Stimulated activated CD4-positive, alpha-beta T cell treated with anti-CD3 and anti-CD28 coated beads, Interleukin-2, amount 100 ng/mL, for 48 hours (primary cell): ENCODE measurements at places on chromosomes 11 and 22.

- DNase-seq: no peak
Measured at GRCh38 chr11:130849215-130849568, 67.1 kb downstream of the SNX19 start.

- DNase-seq: no peak
Measured at GRCh38 chr22:49717322-49717919, 110.3 kb downstream of the BRD1 start.

DNA sequence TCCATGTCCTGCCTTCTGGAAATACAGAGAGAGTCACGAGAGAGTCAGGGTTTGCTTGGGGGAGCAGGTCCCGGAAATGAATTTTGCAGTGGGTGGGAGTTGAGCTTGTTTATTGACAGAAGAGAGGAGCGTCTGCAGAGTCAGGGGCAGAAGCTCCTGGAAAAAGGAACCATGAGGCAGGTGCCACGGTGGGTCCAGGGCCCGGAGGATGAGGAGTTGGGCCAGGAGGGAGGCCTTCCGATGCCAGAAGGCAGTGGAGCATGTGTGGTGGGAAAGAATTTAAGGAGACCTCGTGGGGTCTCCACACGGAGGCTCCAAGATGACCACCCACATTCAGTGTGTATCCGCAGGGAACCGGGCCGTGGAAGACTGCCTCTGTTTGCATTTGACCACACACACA, 461.2 kb downstream of the BRD1 start:
- DNase-seq: no peak

DNA sequence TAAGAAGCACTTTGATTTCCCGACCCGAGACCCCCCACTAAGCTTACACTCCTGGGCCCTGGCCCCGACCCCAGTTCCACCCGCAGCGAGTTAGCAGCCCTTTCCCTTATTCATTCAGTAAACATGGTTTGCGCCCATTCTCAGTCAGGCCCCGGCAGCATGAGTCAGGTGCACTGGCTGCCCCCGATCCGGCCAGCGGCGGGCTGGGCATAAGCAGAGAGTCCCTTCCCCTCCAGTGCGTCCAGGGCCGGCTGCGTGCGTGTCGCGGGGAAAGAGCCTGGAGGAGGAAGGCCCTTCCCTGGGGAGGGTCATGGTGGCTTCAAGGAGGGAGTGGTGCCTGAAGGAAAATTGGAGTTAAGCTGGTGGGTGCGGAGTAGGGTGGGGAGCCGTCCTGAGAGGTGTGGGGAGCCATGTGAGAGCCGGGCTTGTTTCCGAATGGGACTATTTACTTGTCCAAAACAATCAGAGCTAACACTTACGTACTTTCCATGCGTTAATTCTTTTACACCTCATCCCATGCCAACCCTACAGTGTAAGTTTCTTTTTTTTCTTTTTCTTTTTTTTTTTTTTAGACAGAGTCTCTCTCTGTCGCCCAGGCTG, 657 bp downstream of the IGHMBP2 start:
- peak; percentile 5 for DNase-seq

DNA sequence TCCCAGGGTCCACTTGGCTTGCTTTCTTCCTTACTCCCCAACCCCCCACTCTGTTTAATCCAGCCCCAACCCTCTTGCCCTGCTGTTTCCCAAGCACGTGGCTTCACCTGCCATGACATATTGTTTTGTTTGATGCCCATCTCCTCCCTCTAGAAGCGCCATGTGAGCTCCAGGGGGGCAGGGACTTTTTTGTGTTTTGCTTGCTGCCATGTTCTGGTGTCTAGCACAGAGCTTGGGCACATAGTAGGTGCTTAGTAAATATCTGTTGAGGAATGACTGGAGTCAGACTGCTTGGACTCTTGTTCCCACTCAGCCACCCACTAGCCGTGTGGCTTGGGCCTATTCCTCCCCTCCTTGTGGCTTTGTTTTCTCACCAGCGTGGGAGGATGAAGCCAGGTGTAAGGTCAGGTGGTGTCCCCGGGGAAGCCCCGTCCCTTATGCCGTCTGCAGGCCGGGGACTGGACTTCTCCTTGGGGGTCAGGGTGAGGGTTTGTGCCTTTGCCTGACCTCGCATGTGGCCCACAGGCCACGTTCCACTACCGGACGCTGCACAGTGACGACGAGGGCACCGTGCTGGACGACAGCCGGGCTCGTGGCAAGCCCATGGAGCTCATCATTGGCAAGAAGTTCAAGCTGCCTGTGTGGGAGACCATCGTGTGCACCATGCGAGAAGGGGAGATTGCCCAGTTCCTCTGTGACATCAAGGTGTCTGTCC, 3.8 kb downstream of the AIP start:
- peak; percentile 45 for DNase-seq

- DNase-seq: no peak
Measured at GRCh38 chr22:29748248-29748893, 18.4 kb downstream of the ZMAT5 start.

DNA sequence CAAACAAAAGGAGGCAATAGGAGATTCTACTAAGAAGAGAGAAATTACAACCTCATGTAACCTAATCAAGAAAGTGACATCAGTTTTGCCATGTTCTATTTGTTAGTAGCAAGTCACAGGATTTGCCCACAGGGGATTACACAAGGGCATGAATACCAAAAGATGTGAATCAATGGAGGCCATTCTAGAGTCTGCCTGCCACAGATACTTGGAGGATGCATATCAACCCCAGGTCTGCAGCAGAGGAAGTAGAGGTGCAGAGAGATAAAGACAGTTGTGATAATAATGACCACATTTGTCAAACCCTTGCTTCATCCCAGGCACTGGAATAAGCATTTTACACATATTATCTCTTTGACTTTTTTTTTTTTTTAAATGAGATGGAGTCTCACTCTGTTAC, 2.4 kb upstream of the ASCC2 start:
- DNase-seq: no peak

DNA sequence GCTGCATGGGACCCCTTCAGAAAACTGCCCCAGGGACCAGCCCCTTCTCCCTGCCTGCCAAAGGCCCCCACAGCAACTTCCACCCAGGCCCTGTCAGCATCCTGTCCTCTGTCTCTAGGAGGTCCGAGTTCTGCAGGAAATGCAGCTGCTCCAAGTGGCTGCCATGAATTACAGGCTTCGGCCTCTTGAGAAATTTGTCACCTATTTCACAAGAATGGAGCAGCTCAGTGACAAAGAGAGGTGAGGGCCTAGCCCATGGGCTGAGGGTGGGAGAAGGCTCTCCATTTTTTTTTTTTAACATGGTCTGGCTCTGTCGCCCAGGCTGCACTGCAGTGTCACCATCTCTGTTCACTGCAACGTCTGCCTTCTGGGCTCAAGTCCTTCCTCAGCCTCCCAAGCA, 7.3 kb downstream of the RGL4 start:
- DNase-seq: no peak

- DNase-seq: no peak
Measured at GRCh38 chr11:60459345-60459744, 3.7 kb downstream of the MS4A1 start.

GRCh38 chr22:45876136-45877035, 100.6 kb downstream of the WNT7B start:
- no peak for DNase-seq

DNA sequence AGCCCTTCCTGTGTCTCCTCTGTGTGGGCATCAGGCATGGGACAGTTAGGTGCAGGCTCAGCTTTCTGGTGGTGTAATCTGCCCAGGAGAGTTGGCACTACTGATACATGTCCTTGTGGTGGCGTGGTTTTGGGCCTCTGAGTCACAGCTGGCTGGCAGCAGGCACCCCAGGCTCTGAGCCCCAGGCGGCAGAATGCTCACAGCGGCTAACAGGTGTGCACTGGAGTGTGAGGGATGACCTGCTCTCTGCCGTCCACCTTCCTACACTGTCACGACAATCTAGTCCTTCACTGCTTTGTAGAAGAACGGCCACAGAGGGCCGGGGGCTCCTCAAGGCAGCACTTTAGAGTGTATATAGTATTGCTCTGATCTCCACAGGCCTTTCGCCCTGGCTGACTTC, 100.3 kb upstream of the PITPNB start:
- no peak for DNase-seq

GRCh38 chr11:111913031-111913861, 712 bp downstream of the HSPB2 start:
- DNase-seq: no peak

DNA sequence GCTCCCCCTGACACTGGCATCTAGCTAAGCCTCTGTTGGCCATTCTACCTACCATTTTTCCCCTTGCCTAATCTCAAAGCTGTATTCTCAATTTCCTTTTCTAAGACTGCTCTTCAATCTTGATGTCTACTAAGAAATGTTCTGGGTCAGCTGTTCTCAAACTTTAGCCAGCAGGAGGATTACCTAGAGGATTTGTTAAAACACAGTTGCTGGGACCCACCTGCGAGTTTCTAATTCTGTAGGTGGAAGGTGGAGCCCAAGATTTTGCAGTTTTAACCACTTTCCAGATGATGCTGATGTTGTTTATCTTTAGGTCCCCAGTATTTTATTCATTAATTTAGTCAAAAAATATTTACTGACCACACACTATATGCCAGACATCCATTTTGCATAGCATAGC, 9.3 kb upstream of the ARHGAP42 start:
- DNase-seq: no peak

- no peak for DNase-seq
Measured at GRCh38 chr11:116509551-116509950, 263.2 kb downstream of the BUD13 start.

GRCh38 chr22:31295360-31295759, 3.1 kb upstream of the PIK3IP1 start:
- no peak for DNase-seq

GRCh38 chr22:49997932-49998717, 14.4 kb downstream of the IL17REL start:
- no peak for DNase-seq

- DNase-seq: peak; percentile 40
Measured at GRCh38 chr11:62880231-62880802, 379 bp upstream of the SLC3A2 start.

- DNase-seq: no peak
Measured at GRCh38 chr22:44449061-44449682, 48.9 kb downstream of the RTL6 start.

DNA sequence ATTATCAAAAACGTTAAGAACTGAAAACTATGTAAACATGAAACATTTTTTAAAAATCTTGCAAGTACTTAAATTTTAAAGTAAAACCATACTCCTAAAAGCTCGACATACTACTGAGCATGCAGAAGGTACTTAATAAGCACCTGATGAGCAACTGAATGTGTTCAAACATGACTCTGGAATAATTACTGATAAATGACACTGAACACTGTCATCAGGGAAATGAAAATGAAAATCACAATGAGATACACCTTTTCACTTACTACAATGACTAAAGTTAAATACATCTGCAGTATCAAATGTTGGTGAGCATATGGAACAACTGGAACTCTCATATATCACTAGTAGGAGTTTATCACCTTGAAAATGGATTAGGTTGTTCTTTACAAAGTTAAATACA, 65.2 kb downstream of the PICALM start:
- DNase-seq: no peak

DNA sequence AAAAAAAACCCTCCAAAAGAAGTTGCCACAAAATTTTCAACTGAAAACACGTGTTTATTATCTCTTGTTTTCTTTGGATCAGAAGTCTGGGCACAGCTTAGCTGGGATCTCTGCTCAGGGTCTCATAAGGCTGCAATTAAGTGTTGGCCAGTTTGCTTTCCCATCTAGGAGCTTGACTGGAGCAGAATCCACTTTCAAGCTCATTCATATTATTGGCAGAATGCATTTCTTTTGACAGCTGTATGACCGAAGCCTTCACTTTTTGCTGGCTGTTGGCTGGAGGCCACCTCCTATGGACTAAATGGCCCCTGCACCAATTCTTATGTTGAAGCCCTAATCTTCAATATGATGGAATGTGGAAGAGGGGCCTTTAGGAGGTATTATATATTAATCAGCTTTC, 139.6 kb downstream of the DDX10 start:
- DNase-seq: no peak

- DNase-seq: no peak
Measured at GRCh38 chr11:114128399-114128798, 68.9 kb downstream of the ZBTB16 start.

GRCh38 chr22:24284747-24285203, 14.1 kb downstream of the SPECC1L start:
- DNase-seq: no peak

DNA sequence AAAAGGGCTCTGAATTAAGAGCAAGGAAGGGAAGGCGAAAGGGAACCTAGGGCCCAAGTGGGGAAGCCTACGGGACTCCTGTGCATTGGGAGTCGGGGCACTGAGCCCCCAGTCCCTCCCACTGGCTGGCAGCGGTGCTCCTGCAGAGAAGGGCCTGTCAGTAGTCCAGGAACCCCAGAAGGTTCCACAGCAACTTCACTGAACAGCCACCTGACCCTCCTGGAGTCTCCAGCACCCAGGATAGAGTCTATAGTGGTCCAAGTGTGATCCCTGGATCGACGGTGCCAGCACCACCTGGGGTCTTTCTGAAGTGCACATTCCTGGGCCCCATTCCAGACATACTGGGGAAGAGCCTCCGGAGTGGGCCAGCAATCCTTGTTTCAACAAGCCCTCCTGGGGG, 100.0 kb upstream of the B3GAT1 start:
- DNase-seq: no peak

GRCh38 chr11:20160425-20161229, at the start of gene DBX1:
TSS of gene DBX1 (minus strand) at chr11:20160475. CDS start at chr11:20160324, 151 bp downstream.
- no peak for DNase-seq

DNA sequence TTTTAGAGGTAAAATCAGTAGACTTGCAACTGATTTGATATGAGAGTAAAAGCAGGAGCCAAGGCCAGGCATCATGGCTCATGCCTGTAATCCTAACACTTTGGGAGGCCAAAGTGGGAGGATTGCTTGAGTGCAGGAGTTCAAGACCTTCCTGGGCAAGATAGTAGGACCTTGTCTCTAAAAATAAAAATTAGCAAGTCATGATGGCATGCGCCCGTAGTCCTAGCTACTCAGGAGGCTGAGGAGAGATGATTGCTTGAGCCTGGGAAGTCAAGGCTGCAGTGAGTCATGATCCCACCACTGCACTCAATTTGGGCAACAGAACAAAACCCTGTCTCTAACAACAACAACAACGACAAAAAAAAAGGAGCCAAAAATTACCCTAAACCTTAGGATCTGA, 13.5 kb downstream of the SGSM3 start:
- DNase-seq: no peak

GRCh38 chr11:83643115-83643514, 356.9 kb upstream of the CCDC90B start:
- no peak for DNase-seq

GRCh38 chr22:37070744-37071143, 19.2 kb downstream of the KCTD17 start:
- DNase-seq: no peak

GRCh38 chr11:74683279-74683871, 47.9 kb downstream of the CHRDL2 start:
- DNase-seq: no peak

- DNase-seq: no peak
Measured at GRCh38 chr11:70297341-70297740, 26.9 kb downstream of the PPFIA1 start.

- DNase-seq: no peak
Measured at GRCh38 chr11:132862137-132862536, 670.2 kb downstream of the OPCML start.
